Neural crest cell (in vitro differentiated cells): ENCODE measurements at places on chromosomes 2 and 18.

DNA sequence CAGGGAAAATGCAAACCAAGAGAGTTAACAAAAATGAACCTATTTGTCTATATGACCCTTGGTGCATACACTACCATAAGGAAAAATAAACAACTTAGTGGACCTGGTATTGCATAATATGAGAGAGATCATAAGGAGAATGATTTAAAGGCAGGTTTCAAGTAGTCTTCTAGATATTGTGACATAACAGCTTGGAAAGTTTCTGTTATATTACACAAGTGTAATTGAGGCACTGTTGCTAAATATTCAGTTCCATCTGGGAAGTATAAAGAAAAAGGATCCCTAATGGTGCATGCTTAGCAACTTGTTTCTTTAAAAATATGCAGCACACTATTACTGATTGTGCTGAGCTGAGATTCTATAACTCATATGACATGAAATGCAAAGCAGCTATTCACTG, 252.2 kb upstream of the SPHKAP start:
- DNase-seq: no peak

- DNase-seq: no peak
Observed at GRCh38 chr18:9217743-9218451, 81.3 kb downstream of the ANKRD12 start.

DNA sequence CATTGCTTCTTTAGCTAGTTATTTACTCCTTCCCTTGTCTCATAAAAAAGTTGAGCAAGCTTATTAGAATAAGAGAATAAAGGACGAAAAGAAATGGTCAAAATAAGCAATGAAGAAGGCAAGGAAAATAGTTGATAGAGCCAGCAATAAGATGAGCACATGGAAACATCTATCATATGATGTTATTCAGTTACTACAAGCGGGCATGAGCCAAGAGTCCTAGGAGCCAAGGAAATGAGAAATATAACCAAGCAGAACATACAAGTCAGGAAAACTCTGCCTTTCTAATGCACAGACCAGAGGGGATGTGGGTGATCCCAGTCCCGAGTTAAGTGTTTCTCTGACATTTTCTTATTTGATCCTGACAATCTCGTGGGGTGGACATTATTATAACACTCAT, 33.9 kb downstream of the INO80C start:
- no peak for DNase-seq

- DNase-seq: no peak
Observed at GRCh38 chr2:6921321-6921922, 4.2 kb downstream of the RNF144A start.
